ENCODE measurements at places on chromosomes 5 and 9. TPM values are rescaled to one million over a fixed set of nuclear protein-coding genes. Genes with fewer than 3 reads are reported as not detected.

FGFR4 gene
- total RNA-seq, result 3.1 TPM

PLAC8L1 gene
- total RNA-seq, result 1.9 TPM

NADK2 gene
- total RNA-seq, result 55.5 TPM

OSTF1 gene
- 59.1 TPM for total RNA-seq

GPX8 gene
- total RNA-seq, result 0.42 TPM

SMIM33 gene
- not detected for total RNA-seq

ITGA2 gene
- 6.0 TPM for total RNA-seq

AK6 gene
- total RNA-seq, result 42.4 TPM

IFNA2 gene
- total RNA-seq, result 0.43 TPM

NDUFS6 gene
- total RNA-seq, result 22.7 TPM

TOR2A gene
- 13.0 TPM for total RNA-seq

LRRC19 gene
- not detected for total RNA-seq

CDH18 gene
- 81.3 TPM for total RNA-seq

NFIL3 gene
- 17.3 TPM for total RNA-seq

CA9 gene
- total RNA-seq, result 0.86 TPM

F2RL1 gene
- total RNA-seq, result 1.1 TPM

TLE4 gene
- total RNA-seq, result 182 TPM

FAM81B gene
- not detected for total RNA-seq

SLC27A6 gene
- total RNA-seq, result 12.0 TPM

LCNL1 gene
- 29.5 TPM for total RNA-seq

TMEM174 gene
- not detected for total RNA-seq

All from dorsolateral prefrontal cortex (tissue), 122 donors.